ENCODE measurements at places on chromosomes 5 and 9. TPM values are rescaled to one million over a fixed set of nuclear protein-coding genes. Genes with fewer than 3 reads are reported as not detected.

DNA sequence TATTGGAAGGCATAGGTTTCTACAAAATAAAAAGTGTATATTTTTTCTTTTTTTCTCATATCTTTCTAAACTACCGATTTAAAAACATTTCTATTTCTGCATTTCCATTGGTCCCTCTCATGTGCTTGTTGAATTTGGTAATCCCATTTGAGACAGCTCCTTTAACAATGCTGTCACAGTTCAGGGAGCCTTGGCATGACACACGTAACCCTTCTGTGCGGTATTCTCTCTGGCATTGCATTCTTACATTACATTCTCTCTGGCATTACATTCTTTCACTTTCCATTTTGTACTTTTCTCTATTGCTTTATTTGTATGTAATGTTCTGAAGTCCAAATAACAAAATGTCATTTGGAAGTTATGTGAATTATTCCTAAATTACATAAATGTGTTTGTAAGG lies 150.7 kb upstream of the RASGRF2 start:
- peaks cover 2% of the 10 kb centered on the region for H3K4me1 ChIP-seq
- H3K36me3 ChIP-seq = no peaks in the 10 kb centered on the region
- no peak for DNase-seq
- H3K27me3 ChIP-seq = no peaks in the 10 kb centered on the region

DNA sequence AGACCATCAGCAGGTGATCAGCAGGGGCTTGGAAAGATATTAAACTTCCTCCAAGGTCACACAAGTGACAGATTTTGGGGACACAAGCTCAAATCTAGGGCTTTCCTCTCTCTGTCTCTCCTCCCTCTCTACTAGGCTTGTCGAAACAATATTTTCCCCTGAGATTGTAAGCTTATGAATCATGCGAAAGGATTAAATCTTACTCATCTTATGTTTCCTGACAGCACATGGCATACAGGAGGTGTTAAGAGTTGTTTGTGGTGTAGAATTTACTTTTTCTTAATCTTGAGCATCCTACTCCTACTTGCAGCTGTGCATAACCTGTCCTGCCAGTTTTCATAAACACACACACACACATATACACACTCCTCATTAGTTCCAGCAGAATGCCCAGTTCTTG lies 186.3 kb downstream of the MARCHF11 start:
- H3K4me3 ChIP-seq = no peak overlapping the region
- H3K27ac ChIP-seq = no peak overlapping the region
- no peaks in the 10 kb centered on the region for H3K27me3 ChIP-seq
- H3K36me3 ChIP-seq = no peaks in the 10 kb centered on the region
- no peak for DNase-seq
- no peaks in the 10 kb centered on the region for H3K4me1 ChIP-seq

DNA sequence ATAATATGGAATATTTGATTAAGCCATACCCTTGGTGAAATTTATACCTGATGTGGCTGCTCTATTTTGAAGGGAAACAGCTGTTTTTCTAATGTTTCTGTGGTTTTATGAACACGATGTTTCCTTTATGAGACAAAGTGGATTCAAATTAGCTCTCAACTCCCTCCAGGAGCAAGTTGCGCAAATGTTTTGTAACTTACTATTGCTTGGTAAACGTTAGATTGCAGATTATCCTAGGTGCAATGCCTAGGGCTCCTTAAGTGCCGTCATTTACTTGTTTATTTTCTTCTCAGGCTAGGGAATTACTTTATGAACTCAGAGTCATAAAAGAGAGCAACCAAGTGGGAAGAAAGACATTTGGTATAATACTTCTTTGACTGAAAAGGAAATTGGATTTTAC lies 763.1 kb downstream of the TAF11L14 start:
- no peak for DNase-seq
- H3K36me3 ChIP-seq = no peaks in the 10 kb centered on the region
- H3K27me3 ChIP-seq = no peaks in the 10 kb centered on the region
- H3K4me1 ChIP-seq = no peaks in the 10 kb centered on the region
- H3K4me3 ChIP-seq = no peak overlapping the region
- no peak overlapping the region for H3K27ac ChIP-seq

GRCh38 chr5:119427060-119427459 lies 25.2 kb upstream of the HSD17B4 start:
- no peak for DNase-seq
- H3K36me3 ChIP-seq = no peaks in the 10 kb centered on the region
- no peak overlapping the region for H3K27ac ChIP-seq
- H3K4me3 ChIP-seq = no peak overlapping the region
- H3K27me3 ChIP-seq = no peaks in the 10 kb centered on the region

- no peak overlapping the region for H3K4me3 ChIP-seq
- H3K4me1 ChIP-seq = peaks cover 54% of the 10 kb centered on the region
- no peaks in the 10 kb centered on the region for H3K27me3 ChIP-seq
- H3K36me3 ChIP-seq = peaks cover 6% of the 10 kb centered on the region
- peak; percentile 66 for DNase-seq
- peak overlapping the region; percentile 97 for H3K27ac ChIP-seq
Observed at GRCh38 chr9:131266266-131267229, 9.8 kb downstream of the FAM78A start.

DNA sequence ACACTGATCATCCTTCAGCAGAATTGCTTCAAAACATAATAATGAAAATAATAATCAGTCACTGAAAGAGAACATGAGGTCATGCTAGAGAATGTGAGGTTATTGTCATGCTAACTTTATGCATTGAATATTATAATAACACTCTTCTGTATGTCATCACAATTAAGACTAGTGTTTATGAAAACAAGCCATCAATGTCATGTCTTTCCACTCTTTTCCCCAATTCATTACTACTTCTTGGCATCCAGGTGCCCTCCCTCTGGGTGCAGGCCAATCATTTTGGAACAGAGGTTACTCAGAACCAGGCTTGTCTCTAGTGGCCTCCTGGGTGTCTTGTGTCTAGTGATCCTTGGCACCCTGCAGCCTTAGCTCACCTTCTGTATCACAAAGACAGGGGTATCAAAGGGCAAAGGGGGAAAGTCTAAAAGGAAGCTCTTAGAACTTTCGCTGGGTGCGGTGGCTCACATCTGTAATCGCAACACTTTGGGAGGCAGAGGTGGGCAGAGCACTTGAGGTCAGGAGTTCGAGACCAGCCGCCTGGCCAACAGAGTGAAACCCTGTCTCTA lies 217.6 kb upstream of the PIK3R1 start:
- no peak for DNase-seq
- H3K27me3 ChIP-seq = no peaks in the 10 kb centered on the region
- no peak overlapping the region for H3K4me3 ChIP-seq
- peak overlapping the region; percentile 78 for H3K27ac ChIP-seq
- H3K4me1 ChIP-seq = peaks cover 17% of the 10 kb centered on the region

DNA sequence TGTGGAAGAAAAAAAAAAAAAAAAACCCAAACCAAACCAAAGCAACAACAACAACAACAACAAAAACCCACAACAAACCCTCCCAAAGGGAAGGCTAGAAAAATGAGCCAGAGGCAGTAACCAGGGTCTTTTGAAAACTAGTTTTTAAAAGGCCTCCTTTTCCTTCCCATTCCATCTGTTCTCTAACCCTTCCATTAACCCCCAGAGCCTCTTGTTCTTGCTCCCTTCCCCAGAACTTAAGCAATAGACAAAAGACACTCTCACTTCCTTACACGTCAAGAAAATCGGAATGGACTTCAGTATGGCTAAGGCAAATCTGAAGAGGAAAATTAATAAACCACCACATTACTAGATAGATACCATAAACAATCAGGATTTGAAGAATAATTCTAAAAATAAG lies 292.8 kb downstream of the ARL15 start:
- peaks cover 4% of the 10 kb centered on the region for H3K4me1 ChIP-seq
- no peak overlapping the region for H3K27ac ChIP-seq
- no peak overlapping the region for H3K4me3 ChIP-seq

DNA sequence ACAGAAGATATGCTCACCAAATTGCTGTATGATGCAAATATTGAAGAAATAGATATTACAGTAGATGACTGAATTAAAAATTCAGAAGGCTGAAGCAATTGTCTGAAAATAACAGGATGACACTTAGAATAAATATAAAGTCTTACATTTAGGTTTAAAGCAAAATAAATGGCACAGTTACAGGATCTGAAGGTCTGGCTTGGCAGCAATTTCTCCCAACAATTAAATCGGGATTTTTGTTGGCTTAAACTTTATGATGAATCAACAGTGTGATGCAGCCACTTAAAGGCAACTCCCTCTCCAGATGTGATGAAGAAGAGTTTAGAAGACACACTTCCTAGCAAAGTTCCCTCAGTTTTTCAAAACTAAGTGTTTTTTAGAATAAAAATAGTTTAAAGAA lies 80.5 kb downstream of the NREP start:
- no peaks in the 10 kb centered on the region for H3K36me3 ChIP-seq
- peaks cover 25% of the 10 kb centered on the region for H3K4me1 ChIP-seq
- H3K27me3 ChIP-seq = no peaks in the 10 kb centered on the region
- H3K4me3 ChIP-seq = no peak overlapping the region
- H3K27ac ChIP-seq = no peak overlapping the region

DNA sequence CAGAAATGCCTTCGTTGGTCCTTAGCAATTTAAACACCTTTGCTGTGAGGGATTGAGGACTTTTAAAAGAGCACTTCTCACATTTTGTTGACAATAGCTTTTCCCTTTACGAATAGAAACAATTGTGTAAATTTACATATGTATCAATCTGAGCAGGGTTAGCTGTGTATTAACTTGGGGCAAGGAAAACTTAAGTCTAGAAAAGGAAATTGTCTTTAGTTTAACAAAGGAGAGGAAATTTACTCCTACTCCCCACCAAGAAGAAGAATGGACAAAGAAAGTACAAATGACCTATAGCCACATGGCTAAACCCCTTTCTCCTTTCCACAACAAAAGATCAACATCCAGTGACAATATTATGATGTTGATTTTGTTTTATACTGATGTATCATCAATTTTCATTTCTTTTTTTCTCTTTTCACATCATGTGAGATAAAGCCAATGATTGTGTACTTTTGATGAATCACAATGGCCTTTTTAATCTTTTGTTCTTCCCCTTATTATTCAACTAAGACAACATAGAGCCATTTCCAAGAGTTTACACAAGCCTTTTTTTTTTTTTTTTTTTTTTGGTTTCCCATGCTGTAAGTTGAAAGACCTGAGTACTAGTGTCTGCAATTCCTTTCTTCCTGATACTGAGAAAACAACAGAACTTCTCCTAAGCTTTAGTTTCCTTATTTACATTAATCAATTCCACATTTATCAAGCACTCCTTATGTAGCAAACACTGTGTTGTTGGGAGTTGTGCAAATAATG lies 19.0 kb downstream of the FOXB2 start:
- H3K4me1 ChIP-seq = no peaks in the 10 kb centered on the region
- peaks cover 10% of the 10 kb centered on the region for H3K27me3 ChIP-seq
- DNase-seq = no peak
- H3K4me3 ChIP-seq = no peak overlapping the region
- H3K36me3 ChIP-seq = no peaks in the 10 kb centered on the region
- no peak overlapping the region for H3K27ac ChIP-seq

DNA sequence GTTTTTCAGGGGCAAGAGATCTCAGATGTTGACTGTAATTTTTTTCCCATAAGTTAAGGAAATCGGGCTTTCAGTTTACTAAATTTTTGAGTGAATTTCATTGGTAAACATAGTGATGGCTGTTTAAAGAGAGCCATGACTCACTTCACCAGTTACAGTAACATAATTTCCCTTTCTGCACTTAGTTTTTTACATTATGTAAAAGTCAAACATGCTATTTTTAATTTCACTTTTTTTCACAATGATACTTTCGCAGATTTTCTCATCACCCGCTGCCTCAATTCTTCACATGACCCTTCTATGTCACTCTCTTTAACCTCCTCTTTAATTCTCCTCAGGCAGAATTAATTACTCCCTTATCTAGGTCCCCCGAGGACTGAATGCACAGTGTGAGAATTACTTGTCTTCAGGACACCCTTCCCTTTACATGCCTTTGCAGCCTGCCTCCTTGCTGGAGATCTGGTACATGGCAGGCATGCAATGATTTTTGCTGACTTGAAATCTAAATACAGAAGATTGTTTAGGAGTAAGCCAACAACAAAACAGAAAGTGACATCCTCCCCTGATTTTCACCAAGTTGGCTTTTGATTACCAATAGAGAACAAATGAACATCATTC lies 217.5 kb upstream of the S1PR3 start:
- H3K36me3 ChIP-seq = no peaks in the 10 kb centered on the region
- H3K27ac ChIP-seq = no peak overlapping the region
- H3K27me3 ChIP-seq = no peaks in the 10 kb centered on the region
- no peak overlapping the region for H3K4me3 ChIP-seq

DNA sequence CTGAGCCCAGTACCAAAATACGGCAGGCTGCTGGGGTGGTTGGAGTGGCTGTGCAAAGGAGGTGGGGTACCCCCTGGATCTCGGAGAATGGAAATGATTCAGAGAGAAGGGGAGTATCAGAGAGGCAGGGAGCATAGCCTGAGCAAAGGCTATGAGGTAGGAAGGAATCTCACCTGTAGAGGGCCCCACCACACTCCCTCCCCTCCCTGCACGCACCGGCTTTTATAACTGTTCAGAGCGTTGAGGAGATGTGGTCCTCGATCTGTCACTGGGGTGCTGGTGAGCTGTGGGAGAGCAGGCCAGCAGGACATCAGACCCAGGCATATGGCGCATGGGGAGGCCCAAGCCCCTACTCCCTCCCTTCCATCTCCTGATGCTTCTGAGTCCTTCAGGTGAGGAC lies 13.2 kb downstream of the PHF19 start:
- DNase-seq = no peak
- H3K27ac ChIP-seq = no peak overlapping the region
- H3K27me3 ChIP-seq = no peaks in the 10 kb centered on the region
- H3K36me3 ChIP-seq = peaks cover 52% of the 10 kb centered on the region

GRCh38 chr5:91162534-91163381 lies 220.4 kb downstream of the ARRDC3 start:
- no peaks in the 10 kb centered on the region for H3K27me3 ChIP-seq
- peak; percentile 64 for DNase-seq
- H3K4me3 ChIP-seq = no peak overlapping the region
- H3K4me1 ChIP-seq = no peaks in the 10 kb centered on the region
- peak overlapping the region; percentile 15 for H3K27ac ChIP-seq

GRCh38 chr5:154191467-154192261 lies 1.1 kb downstream of the GALNT10 start:
- H3K4me1 ChIP-seq = peaks cover 4% of the 10 kb centered on the region
- DNase-seq = peak; percentile 35
- peak overlapping the region; percentile 9 for H3K27ac ChIP-seq
- H3K4me3 ChIP-seq = peak overlapping the region; percentile 64
- H3K27me3 ChIP-seq = no peaks in the 10 kb centered on the region

- no peak overlapping the region for H3K4me3 ChIP-seq
- H3K4me1 ChIP-seq = peaks cover 18% of the 10 kb centered on the region
- H3K27ac ChIP-seq = no peak overlapping the region
- no peaks in the 10 kb centered on the region for H3K36me3 ChIP-seq
- no peaks in the 10 kb centered on the region for H3K27me3 ChIP-seq
- DNase-seq = no peak
Observed at GRCh38 chr5:142888469-142889085, 118.4 kb downstream of the ARHGAP26 start.

GRCh38 chr5:963673-964531 lies 44.7 kb upstream of the NKD2 start:
- peaks cover 18% of the 10 kb centered on the region for H3K4me1 ChIP-seq
- H3K4me3 ChIP-seq = peak overlapping the region; percentile 4
- H3K36me3 ChIP-seq = no peaks in the 10 kb centered on the region
- peak overlapping the region; percentile 2 for H3K27ac ChIP-seq
- H3K27me3 ChIP-seq = peaks cover 10% of the 10 kb centered on the region
- DNase-seq = peak; percentile 76

The SPATA31A3 gene
- not detected for total RNA-seq

The SNX24 gene
- 15.1 TPM for total RNA-seq

The SEMA6A gene
- total RNA-seq = 9.3 TPM

The TNC gene
- total RNA-seq = 98.7 TPM

The PCYOX1L gene
- total RNA-seq = 3.7 TPM

The FAM81B gene
- 2.3 TPM for total RNA-seq

The CCL19 gene
- total RNA-seq = 2.9 TPM

The TRIM52 gene
- 7.2 TPM for total RNA-seq

The IPO11 gene
- 26.4 TPM for total RNA-seq

All from heart left ventricle (tissue), 16 donors.